ENCODE measurements at places on chromosomes 1 and 21. TPM values are rescaled to one million over a fixed set of nuclear protein-coding genes. Genes with fewer than 3 reads are reported as not detected.

Gene HSD3B1
- not detected for total RNA-seq

Gene ADGRL2
- 421 TPM for total RNA-seq

Gene APCS
- total RNA-seq: not detected

Gene CR2
- total RNA-seq: 0.34 TPM

Gene SLFNL1
- 9.2 TPM for total RNA-seq

Gene SLC45A3
- total RNA-seq: 3.9 TPM

Gene PRDM16
- 21.3 TPM for total RNA-seq

Gene SERINC2
- 55.4 TPM for total RNA-seq

Gene PDE9A
- total RNA-seq: 17.0 TPM

Gene SPTA1
- total RNA-seq: 21.1 TPM

Gene CELA3A
- 11.7 TPM for total RNA-seq

Gene PRR9
- total RNA-seq: not detected

Gene SLC5A9
- total RNA-seq: 1.4 TPM

Gene SLC45A1
- total RNA-seq: 0.74 TPM

Gene SNAPIN
- total RNA-seq: 37.4 TPM

Gene ST6GALNAC3
- total RNA-seq: 17.9 TPM

Gene OR10Z1
- not detected for total RNA-seq

Gene NEGR1
- 7.3 TPM for total RNA-seq

Gene ZSCAN20
- total RNA-seq: 4.9 TPM

Gene UMODL1
- total RNA-seq: not detected

Gene MATN1
- 0.15 TPM for total RNA-seq

Gene PODN
- total RNA-seq: 40.9 TPM

Gene TFF2
- not detected for total RNA-seq

Gene TEX35
- total RNA-seq: not detected

Gene SPAG17
- 40.0 TPM for total RNA-seq

Gene CFAP74
- 7.3 TPM for total RNA-seq

Gene OLIG2
- total RNA-seq: 1.1 TPM

Gene CFAP57
- 10.4 TPM for total RNA-seq

Gene ETV3L
- total RNA-seq: not detected

Gene TMIGD3
- 3.9 TPM for total RNA-seq

Gene INSRR
- not detected for total RNA-seq

Gene PROK1
- total RNA-seq: not detected

Gene LCE1A
- total RNA-seq: not detected

Gene F3
- total RNA-seq: 107 TPM

Gene IL24
- not detected for total RNA-seq

Gene SAMD13
- total RNA-seq: 0.89 TPM

Gene SLC25A44
- total RNA-seq: 28.4 TPM

Gene SPRR2G
- total RNA-seq: not detected

Gene TNFRSF18
- total RNA-seq: 4.0 TPM

Gene FASLG
- not detected for total RNA-seq
